Cortex of kidney (tissue), 1 donor: ENCODE measurements at places on chromosomes 5 and 9.

DNA sequence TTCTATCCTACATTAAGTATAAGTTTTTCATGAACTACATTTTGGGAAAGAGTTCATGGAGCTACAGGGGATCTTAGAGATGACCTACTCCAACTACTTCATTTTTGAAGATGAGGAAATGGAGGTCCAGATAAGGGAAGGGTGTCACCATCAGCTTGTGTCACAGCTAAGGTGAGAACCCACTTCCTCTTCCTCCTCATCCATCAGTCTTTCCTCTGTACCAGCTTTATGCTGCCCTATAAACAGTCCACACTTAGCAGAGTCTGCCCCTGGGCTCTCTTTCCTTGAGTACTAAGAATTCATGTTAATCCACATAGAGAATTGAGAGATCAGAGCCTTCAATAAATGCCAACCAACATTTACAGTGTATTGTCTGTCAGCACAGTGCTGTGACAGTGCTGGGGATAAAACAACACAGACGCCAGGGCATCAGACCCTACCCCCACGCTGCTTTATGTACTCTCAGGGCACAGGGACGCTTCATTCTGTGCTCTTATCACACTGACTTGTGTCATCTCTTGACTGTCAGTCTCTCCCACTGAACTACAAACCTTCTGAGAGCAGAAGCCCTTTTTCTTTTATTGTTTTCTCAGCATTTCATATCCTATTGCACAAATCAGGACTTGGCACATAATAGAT lies 22.1 kb downstream of the ADRB2 start:
- no peak for DNase-seq

DNA sequence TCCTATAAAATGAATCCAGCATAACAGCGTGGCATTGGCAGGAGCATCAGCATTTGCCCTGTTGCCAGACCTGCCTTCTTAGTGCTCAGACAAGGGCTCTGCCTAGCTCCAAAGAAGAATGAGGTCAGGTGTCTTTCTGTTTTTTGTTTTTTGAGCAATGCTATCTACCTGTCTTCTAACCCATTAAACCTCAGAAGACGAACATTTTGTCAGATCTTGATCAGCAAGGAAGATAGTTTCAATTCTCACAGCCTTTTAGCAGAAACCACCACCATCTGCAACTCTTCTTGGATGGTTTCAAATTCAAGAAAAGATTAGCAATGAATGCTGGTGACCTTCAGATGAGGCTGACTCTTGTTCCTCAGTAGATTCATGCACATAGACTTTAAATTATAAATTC lies 103.5 kb upstream of the IQGAP2 start:
- DNase-seq: no peak

DNA sequence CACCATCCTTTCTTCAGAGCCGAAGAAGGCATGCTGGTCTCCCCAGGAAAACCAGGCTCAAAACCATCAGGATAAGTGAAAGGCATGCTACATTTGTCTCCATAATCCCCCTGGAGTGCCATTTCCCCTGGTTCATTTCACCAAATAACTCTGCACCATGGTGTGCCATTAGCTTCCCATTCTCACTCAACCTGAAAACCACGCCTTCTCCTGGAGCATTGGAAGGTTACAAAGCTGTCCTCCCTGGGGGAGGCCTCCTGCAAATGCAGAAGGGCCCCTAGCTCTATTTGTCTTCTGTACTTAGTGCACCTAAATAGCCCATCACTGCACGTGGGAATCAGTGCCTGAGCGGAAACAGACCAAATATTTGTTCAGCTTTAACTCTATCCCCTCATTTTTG lies 90.2 kb upstream of the ICE1 start:
- no peak for DNase-seq

- no peak for DNase-seq
Observed at GRCh38 chr9:117060963-117061362, 353.9 kb downstream of the ASTN2 start.

GRCh38 chr5:176396330-176396729 lies 7.8 kb downstream of the HIGD2A start:
- no peak for DNase-seq

DNA sequence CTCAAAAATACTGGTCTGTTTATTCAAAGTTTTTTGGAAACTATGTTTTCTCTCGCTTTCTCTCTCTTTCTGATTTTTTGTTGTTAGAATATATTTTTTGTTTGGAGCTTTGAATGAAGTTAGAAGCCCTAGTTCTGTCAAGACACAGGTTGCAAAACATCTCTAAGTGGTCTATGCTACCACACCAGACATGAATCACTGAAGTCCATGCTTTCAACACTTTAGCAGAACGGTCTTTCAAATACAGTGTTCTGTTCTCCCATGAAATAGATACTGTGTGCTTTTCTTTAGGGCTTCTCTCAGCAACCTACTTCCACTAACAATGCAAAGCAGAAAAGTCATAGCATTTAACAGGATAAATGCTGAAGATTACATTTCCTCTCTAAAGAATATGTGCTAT lies 392.5 kb downstream of the TMEM167A start:
- no peak for DNase-seq

DNA sequence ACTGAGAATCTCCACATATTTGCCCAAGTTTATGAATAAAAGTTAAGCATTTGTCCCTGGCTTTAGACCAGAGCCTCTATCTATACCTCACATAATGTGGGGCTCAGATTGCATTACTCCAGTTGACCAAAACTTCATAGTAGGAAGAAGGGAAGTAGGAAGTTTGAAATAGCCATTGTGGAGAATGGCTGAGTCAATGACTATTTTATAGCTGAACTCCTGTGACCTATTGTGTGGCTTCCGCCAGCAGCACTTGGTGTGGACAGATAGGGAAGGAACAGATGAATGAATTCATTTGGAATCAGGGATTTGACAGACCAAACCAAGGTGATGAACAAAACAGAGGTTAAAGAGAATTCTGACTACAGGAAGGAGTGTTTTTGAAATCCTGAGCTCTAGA lies 92.9 kb upstream of the LPAR1 start:
- no peak for DNase-seq

- DNase-seq: no peak
Observed at GRCh38 chr5:38259809-38260160, 1.4 kb downstream of the EGFLAM start.

DNA sequence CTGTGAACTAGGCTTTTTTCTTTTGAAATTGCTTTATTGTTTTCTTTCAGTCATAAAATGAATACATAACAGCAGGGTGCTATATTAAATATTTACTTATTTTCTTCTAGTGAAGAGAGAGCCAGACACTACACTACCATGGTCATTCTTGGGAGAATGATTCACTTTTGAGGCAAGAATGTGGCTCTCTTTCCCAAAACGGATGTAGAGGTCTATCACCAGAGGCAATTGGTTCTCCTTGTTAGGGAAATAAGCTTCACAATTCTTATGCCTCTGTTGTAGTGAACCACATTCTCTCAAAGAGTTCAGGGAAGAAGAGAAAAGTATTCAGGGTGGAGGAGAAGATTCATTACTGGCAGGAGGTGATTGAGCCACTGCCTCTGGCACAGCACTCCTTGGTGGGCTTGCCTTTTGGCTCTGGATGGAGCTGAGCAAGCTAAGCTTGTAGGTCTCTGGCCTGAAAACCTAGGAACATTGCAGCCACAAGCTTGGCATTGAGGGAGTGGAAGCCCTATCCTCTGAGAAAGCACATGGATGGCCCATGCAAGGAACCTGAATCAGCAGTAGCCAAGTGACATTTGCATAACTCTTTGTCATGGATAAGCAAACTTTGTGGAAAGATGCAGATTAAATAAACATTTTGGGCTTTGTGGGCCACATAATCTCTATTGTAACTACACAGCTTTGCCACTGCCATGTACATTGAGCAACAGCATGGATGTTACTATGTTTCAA lies 179.0 kb upstream of the TNC start:
- no peak for DNase-seq

DNA sequence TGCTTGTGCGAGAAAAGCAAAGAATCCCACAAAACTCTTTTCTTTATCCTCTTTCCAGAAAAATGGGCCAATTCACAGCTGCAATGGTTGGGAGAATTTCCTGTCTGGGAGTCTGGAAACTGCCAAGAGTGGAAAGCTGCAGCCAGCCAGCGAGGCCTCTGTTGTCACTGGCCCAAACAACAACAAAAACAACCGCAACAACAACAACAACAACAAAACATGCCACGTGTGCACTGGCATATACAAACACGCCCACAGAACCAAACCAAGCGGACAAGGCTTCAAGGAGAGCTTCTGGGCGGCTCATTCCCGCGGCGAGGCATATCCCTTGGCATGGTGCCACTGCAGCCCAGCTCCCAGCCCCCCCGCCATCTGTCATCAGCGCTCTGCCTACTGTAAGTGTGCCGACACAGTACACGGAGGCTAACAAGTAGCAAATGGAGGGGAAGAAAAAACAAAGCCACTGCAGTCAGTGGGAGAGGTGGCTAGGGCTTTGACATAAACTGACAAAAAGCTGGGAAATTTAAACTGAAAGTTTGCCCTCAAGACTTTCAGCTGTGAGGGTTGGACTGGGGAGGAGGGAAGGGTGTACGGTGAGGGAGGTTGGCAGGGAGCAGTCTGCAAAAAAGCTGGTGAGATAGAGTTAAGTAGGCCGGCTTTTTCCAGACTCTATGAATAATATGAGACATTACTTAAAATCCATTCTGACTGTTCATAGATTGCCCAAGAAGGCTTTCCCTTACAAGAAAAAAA lies 165.0 kb upstream of the ZNF462 start:
- no peak for DNase-seq

- no peak for DNase-seq
Observed at GRCh38 chr9:130498298-130498917, 53.6 kb downstream of the ASS1 start.

DNA sequence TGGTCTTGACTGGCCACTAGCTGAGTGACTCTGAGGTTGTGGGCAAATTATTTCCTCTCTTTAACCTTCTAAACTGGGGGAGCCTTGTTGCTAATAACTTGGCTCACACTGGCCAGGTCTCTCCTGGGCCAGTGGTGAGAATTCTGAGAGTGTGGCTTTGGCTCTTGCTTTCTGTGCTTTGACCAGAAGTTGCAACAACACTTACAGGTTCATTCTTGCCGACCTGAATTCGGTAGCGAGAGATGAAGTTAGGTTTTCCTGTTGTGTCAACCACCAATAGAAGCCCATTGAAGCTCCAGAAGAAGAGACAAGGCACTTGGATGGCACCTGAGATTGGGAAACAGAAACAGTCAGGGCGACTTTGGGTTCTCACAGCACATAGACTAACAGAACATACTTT lies 19.8 kb downstream of the FAXDC2 start:
- DNase-seq: no peak

DNA sequence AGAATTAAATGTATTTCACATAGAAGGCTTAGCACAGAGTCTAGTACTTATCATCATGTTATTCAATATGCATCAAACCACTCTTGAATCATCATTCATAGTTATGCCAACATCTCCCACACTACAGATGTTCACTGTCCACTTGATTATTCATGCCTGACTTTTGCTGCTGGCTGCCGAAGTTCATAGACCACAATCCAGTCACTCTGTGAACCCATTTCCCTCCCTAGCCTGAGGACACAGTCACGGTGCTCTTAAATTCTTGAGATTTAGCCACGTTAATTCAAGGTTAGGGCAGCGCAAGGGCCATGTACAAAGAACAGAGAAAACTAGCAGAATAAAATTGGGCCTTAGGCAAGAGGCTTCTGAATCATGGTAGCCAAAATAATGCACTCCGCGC lies 32.4 kb downstream of the ABCA1 start:
- DNase-seq: no peak

DNA sequence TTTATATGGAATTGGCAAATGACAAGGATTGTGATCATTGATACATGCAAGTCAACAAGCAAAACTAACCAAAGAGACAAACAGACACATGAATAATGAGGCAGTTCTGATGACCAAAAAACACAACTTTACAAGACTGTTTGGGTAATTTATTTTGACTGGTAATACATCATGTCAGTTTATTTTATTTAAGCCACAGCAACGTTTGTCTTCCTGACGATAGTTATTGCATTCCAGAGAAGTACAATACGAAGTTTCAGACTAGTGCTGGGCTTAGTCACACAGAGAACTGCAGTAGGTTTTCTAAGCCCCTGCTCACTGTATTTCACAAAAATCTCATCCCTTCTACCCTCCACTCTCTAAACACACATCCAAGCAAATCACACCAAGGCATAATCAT lies 514.2 kb downstream of the RAB3C start:
- no peak for DNase-seq

GRCh38 chr9:93558503-93558902 lies 17.9 kb upstream of the PHF2 start:
- DNase-seq: no peak

DNA sequence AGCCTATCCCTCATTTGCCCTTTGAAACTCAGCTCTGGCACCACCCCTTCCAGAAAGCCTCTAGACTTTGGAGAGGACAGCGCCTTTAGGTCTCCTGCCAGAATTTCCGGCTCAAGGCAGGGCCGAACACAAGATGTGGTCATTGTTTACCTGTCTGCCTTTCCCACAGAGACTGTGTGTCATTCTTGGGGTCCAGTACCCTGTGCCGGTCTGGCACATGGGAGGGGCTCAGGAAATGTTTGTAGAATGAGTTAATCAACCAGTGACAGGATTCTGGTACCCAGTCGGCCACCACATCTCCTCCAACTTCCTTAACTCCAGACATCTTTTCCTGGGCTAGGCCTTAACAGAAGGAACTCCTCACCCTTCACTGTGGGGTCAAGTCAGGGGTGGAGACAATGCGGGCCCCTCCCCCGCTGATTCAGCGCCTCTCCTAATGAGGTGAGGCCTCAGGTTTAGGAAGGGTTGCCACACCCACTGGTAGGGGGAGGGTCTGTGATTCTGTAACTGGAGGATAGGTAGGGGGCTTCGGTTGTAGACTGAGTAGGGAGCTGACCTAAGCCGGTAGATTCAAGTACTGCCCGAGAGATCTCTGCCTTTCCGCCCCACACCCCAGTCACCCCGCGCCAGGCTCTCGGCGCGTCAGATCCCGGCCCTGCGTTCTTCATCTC lies 29.3 kb downstream of the PCDH1 start:
- no peak for DNase-seq

DNA sequence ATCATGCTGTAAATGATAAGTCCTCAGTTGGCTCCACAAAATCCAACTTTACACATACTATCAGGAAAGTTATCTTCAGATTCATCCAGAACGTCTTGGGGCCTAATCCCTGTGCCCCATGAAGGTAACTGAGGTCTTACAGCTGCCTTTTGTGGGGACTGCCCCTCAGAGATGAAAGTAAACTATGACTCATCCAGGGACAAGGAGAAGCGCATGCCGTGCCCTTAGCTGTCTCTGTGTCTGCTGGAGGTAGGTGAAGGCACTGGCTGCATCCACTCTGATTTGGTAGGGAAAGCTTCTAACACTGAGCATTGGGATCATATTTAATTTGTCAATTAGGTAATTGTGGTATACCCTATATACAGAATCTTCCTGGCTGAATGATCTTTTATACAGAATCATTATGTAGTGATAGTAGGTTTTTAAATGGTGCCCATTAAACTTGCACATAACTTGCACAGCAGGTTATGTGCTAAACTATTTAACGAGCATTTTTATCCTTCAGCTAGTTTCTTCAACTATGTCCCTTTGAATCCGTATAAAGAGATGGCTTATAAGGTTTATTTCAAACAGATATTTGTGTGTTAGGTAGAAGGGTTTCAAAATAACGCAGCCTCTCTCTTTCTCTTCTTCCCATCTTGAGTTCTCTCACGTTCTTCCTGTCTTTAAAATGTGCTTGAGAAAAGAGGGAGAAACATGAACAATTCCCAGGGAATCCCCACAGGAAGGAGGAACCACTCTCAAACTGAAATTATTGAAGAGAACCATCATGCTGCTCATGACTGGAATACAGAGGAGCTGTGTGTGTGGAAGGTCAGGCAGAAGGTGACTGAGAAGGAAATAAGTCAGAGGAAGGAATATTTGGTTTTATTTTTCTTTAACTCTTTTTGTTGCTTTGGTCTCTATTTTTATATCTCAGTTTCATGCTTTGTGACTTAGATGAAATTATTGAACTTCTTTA lies 250.9 kb downstream of the CD180 start:
- no peak for DNase-seq
